NCI-H69 (cell line): ENCODE measurements at places on chromosomes 3 and 15.

- no peak for DNase-seq
These were observed 37.5 kb upstream of the CCR4 start for GRCh38 chr3:32913790-32914446.

DNA sequence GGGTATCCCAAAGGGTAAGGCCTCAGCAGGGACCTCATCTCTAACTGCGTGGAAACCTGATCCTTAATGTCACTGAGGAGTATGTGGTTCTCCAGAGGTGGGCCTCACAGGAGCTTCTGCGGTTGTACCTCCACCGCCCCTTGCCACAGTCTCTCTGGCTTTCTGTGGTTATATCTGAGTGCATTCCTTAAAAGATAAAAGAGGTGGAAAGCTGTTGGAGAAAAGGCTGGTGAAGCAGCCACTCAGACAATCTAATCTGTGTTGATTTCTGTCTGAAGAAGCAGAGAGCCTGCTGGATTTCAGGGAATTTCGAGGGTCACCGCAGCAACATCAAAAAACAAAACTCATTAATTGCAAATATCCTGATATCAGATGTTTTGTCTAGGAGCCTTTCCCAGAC is 51.4 kb downstream of the SEMA6D start:
- DNase-seq, result no peak

DNA sequence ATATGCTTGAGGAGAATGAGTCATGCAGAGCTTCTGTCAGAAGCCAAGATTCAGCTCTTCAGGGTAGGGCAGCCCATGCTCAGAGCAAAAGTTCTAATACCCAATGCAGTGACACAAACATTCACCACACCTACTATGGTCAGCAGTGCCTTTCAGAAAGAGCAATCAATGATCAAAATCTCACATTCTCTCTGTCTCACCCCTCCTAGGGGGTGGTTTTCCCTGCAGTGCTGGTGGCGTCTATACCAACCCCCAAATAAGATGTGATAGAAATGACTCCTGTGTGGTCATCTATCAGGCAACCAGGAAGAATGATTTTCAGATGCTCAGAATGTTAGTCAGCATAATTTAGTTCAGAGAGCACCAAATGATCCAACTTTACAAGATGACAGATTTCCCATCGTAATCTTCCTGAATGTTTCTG is 385.3 kb downstream of the NTRK3 start:
- no peak for DNase-seq

DNA sequence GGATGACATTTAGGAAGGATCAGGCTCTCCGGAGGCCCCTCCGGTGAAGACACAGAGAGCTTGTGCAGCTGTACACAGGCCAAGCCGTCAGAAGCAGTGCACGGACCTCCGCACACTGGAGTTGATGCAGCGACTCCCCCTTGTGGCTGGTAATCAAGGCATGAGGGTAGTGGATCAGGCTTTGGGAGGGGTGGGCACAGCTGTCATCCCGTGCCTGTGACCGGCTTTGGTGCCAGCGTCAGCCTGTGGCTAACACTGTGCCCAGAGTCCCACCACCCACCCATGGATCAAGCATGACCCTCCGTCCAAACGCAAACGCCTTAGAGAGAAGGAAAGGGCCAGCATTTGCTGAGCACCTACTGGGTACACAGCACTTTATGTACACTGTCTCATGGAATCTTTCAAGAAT is 8.2 kb upstream of the GRIP2 start:
- peak; percentile 67 for DNase-seq

GRCh38 chr15:27902680-27903385 is 196.3 kb downstream of the OCA2 start:
- DNase-seq, result no peak

DNA sequence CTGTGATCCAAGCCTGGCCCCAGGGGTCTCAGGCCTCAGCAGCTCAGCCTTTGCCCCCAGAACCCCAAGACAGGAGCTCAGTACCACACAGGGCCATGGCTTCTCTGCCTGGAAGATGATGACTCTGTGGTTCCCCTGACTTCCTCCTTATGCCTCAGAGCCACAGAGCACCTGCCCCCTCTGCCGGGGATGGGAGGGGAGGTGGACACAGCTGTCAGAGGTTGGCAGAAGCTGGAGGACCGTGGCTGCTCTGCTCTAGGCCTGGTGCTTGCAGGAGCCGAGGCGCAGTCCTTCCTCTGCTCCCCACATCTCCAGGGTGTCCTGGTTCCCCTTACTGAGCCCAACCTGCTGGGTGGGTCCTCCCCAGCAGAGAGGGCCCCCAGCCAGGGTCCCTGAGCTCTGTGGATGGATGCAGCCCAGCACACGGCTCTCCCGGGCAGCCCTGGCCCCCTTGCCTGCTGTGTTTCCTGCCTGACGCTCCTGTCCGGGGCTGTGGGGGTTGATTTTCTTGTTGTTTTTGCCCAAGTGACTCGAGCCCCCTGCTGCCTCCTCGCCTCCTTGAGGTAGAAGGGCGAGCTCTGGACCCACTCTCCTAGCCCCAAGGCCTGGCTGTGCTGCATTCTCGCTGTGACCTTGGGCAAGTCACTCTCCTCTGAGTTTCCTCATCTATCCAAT is 36.6 kb downstream of the PSTPIP1 start:
- peak; percentile 61 for DNase-seq

DNA sequence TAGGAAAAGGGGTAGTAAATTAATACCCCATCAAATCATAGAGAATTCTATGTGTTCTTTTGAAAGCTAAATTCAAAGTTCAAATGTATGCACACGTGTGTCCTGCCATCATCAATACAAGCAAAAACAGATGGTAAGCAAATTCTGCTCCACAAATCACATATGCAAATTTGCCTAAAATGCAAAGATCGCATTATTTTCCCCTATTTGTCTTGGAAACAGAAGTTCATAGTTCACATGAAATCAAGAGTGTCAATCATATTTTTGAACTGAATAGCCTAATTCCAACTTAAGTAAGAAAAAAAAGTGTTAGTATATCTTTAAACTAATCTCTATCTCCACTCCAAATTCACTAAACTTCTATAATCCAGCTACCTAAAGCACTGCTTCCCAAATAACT is 8.5 kb downstream of the ADAM10 start:
- DNase-seq, result no peak

GRCh38 chr15:60652245-60652644 is 173.3 kb upstream of the ICE2 start:
- no peak for DNase-seq

GRCh38 chr15:38213356-38213755 is 39.3 kb upstream of the SPRED1 start:
- DNase-seq, result no peak

GRCh38 chr15:77475898-77476297 is 55.2 kb downstream of the HMG20A start:
- peak; percentile 48 for DNase-seq

GRCh38 chr3:16849795-16850194 is 35.0 kb upstream of the PLCL2 start:
- DNase-seq, result peak; percentile 25

GRCh38 chr15:23567921-23568320 is 2.4 kb downstream of the MKRN3 start:
- peak; percentile 6 for DNase-seq

- DNase-seq, result peak; percentile 71
These were observed 611 bp upstream of the SLC27A2 start for GRCh38 chr15:50181201-50181968.

DNA sequence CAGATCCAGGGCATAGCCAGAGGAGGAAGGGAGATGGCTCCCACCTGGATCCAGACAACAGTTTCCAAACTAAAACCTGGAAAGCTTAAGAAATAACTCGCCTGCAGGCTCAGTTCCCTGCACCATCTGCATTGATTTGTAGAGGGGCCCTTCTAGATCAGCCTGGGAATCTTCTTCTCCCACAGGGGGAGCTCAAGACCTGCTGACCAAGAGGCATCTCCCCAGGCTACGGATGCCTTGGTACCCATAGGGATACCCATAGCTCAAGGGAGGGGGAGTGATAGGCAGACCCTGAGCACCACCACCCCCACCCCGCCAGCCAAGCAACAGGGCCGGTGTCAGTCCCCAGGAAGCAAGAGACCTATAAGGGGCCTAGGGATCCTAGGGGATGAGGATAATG is 28.0 kb upstream of the DCLK3 start:
- peak; percentile 6 for DNase-seq

- DNase-seq, result no peak
These were observed 22.1 kb downstream of the HDAC11 start for GRCh38 chr3:13501958-13502790.

DNA sequence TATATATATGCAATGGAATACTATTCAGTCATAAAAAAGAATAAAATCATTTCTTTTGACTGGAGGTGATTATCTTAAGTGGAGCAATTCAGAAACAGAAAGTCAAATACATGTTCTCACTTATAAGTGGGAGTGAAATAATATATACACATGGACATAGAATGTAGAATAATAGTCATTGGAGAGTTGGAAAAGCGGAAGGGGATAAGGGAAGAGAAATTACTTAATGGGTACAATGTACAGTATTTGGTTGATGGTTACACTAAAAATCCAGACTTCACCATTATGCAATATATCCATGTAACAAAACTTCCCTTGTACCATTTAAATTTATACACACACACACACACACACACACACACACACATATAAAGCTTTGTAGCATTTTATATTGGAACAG is 84.3 kb downstream of the RAP2B start:
- DNase-seq, result no peak

DNA sequence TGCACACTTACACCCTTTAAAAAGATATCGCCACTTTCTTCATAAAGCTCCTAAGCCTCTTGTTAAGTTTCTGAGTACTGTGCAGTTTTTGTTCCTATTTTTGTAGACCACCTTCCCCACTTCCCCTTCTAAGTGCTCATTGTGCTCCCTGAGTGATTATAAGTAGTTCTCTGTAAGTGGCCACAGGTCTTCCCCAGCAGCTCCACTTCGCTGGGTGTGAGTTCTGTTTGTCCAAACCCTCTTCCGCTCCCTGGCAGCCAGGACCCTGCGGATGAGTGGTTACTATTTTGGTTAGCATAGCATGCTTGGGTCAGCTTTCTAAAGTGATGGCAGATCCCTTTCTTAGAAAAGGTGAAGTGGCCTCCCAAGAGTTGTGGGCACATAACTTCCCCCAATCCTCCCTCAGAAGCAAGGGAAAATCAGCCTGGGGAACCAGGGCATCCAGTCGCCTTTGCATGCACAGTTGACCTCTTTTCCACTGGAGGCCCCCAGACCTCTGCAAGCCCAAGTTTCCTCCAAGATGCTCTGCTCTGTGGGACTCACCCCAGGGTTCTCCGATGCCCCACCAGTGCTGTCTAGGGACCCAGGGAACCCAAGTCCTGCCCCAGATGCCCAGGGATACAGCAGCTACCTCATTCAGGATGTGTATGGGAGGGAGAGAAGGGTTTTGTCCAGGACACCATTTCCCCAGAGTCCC is 69.6 kb downstream of the ATP10A start:
- DNase-seq, result no peak

DNA sequence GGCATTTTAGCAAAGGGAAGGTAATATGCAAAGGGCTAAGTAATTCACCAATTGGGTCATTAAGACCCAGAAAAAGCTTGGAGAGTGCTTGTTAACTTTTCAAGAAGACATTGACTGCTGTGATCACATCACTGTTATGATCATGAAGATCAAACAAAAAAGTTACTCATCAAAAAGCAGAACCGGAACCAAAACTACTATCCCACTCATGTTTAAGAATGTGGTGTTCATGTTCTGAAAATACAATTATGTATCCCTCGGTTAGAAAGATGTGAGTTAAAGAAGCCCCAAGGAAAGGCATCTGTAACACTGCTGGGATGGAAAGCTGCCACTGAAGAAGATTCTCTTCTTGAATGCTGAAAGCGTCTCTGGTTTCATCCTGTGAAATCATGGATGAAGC is 32.6 kb downstream of the BBX start:
- DNase-seq, result no peak

DNA sequence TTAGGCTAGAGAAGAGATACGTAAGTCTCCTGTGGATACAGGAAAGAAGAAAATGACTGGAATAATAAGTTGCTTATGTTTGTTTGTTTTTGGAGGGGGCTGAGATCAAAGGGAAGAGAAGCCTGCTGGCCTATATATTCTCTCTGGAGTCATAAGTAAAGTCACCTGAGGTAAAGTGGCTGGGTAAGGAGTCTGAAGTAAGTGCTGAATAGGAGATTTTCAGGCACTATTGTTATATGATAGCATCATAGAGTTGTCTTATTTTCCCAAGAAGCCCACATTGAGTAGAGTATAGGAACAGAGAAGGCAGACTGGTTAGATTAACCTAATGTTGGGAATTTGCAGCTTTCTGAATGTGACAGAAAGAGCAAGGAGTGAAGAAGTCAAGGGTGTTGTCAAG is 10.7 kb downstream of the TBC1D23 start:
- no peak for DNase-seq

DNA sequence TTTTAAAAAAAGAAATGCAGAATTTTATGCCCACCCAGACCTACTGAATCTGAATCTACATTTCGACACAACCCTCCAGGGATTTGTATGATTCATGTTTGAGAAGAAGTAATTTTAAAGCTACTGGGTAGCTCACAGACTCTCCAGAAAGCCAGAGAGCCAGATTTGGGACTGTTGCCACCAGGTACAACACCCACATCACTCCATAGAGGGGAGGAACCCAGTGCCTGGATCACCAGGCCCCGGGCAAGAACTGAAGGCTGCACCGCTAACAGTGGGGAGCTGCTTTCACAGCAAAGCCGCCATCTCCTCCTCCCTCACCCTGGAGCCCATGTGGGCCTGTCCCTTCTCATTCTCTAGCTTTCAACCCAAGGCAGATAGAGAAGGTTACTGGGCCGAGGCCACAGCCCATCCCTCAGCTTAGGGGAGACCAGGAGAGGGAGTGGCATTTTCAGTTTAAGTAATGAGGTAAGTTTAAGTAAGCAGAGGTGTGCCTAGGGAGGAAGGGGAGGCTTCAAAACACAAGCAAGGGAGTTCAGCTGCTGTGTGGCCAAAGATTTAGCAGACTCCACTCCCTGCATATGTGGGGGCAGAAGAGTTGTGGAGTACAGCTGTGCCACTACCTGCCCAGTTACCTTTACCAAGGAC is 109.8 kb downstream of the IL12A start:
- no peak for DNase-seq

- peak; percentile 80 for DNase-seq
These were observed 557 bp downstream of the TFG start for GRCh38 chr3:100709842-100710260.

DNA sequence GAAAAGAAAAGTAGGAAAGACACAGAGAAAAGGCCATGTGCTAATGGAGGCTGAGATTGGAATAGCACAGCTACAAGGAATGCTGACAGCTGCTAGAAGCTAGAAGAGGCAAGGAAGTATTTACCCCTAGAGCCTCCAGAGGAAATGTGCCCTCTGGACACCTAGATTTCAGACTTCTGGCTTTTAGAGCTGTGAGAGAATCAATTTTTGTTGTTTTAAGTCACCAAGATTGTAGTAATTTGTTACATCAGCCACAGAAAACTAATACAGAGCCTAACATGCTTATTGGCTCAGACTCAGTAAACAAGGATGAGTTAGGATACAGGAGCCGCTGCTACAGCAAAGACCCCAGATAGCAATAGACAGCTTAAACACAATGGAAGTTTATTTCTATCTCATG is 33.1 kb upstream of the GLCE start:
- no peak for DNase-seq

GRCh38 chr3:43923104-43923882 is 232.6 kb downstream of the ABHD5 start:
- peak; percentile 28 for DNase-seq
